ENCODE measurements at places on chromosomes 11 and 22.

- DNase-seq = no peak
Observed at GRCh38 chr11:23897453-23898286, 599.2 kb upstream of the LUZP2 start.

DNA sequence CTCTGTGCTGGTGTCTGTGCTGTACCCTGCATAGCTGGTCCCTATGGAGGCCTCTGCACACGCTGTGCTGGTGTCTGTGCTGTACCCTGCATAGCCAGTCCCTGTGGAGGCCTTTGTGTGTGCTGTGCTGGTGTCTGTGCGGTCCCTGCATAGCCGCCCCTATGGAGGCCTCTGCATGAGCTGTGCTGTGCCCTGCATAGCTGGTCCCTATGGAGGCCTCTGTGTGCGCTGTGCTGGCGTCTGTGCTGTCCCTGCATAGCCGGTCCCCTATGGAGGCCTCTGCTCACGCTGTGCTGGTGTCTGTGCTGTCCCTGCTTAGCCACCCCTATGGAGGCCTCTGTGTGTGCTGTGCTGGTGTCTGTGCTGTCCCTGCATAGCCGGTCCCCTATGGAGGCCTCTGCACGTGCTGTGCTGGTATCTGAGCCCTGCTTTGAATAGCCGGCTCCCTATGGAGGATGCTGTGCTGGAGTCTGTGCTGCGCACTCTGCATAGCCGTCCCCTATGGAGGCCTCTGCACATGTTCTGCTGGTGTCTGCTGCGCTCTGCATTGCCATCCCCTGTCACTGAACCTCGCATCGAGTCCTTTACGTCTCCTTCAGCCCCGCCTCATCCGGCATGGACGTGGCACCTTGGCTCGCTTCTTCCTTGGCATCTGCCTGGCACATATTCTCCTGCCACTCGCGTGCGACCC is 6.2 kb downstream of the NADSYN1 start:
- no peak for DNase-seq

- DNase-seq = no peak
Observed at GRCh38 chr22:17368554-17369438, 464 bp upstream of the CECR2 start.

GRCh38 chr11:20688761-20689160 is 19.4 kb downstream of the NELL1 start:
- no peak for DNase-seq

DNA sequence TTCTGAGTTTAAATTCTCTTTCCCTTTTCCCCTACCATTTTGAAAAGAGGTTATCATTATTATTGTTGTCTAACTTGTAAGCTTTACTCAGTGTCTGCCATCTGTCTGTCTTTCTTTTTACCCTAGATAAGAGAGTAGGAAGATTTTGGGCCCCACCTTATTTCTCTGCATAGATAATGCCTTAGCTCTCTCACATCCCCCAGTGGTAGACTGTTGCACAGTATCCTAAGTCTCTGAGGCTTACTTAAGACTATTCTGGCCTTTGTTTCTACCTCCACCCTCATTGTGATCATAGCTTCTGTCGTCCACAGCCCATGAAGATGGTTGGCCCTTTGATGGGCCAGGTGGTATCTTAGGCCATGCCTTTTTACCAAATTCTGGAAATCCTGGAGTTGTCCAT is 3.6 kb upstream of the OR51L1 start:
- DNase-seq = no peak

GRCh38 chr11:11456866-11457265 is 103.8 kb upstream of the CSNK2A3 start:
- no peak for DNase-seq

- no peak for DNase-seq
Observed at GRCh38 chr11:1854949-1855885, 2.3 kb downstream of the LSP1 start.

DNA sequence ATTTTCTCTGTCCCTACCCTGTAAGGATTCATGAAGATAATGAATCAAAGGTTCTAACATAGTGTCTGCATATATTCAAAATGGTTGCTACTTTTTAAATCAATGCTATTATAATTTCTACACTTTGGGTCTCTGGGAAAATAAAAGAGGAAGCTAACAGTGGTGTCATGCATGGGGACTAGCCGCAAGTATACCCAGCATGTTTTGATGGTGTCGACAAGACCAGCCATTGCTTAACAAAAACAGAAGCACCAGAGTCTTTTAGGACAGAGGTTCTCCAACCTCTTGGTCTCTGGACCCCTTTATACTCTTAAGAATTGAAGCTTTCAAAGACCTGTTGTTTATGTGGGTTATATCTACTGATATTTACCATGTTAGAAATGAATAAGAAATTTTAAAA is 37.8 kb downstream of the RNF141 start:
- peak; percentile 23 for DNase-seq

GRCh38 chr11:78935398-78936068 is 360.9 kb upstream of the NARS2 start:
- DNase-seq = no peak

- no peak for DNase-seq
Observed at GRCh38 chr11:130439160-130439519, 9.3 kb upstream of the ADAMTS15 start.

- DNase-seq = no peak
Observed at GRCh38 chr11:126890561-126890960, 110.0 kb downstream of the KIRREL3 start.

DNA sequence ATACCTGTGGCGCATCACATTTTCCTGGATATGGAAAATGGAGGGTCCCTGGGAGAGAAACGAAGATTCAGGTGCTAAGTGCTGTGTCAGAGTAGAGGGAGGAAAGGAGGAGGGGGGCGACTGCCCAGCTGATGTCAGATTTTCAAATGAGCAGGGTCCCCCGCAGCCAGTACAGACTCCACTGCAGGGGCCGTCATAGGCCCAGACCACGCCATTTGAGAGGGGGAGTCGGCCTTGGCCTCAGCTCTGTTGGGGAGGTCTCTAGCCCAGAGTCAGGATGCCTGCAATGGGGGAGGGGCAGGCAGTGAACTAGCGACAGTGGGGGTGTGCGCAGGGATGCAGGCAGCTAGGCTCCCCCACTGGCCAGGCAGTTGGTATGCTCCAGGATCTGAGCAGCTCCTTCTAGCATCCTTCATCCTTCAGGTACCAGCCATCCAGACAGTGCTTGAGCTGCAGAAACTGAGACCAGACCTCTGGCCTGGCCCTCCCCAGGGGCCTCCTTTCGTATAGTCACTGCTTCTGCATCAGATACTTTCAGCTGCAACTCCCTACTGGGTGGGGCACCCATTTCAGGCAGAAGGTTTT is at the start of the genes BSCL2 and GNG3:
TSS of gene BSCL2 (minus strand) at position 148 of the 585 bp plus-strand sequence. CDS start 229 bp downstream, outside the sequence.
TSS of gene GNG3 (plus strand) at position 400 of the 585 bp plus-strand sequence. CDS start 620 bp downstream, outside the sequence.
- no peak for DNase-seq

- no peak for DNase-seq
Observed at GRCh38 chr22:19884954-19885751, 30.5 kb upstream of the GNB1L start.

DNA sequence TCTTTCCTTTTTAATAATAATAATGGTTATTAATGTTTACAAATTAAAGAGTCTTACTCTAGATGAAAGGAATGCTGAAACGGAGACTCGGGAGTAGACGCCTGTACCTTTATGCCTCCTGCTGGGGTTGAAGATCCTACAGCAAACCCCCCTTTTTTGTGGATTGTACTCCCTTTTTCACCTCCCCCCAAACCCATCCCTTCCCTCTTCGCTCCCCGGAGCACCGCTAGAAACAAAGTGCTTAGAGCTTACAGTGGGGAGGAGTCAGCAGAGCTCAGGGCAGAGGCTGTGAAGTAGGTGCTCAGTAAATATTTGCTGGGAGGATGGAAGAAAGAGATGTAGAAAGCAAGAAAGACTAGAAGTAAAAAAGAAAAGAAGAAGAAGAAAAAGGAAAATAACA is 169.7 kb downstream of the NXPE2 start:
- DNase-seq = no peak

DNA sequence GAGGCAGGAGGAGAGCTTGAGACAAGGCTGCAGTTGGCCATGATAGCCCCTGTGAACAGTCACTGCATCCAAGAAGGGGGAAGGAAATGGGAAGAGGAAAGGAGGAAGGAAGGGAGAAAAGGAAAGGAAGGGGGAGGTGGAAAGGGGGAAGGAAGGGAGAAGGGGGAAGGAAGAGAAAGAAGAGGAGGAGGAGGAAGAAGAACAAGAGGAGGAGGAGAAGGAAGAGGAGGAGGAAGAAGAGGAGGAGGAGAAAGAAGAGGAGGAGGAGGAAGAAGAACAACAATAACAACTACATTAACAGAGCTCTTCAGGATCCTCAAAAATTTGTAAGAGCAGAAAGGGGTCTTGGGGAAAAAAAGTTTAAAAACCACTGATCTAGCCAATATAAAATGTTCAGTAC is 5.2 kb downstream of the RAB6A start:
- DNase-seq = no peak

DNA sequence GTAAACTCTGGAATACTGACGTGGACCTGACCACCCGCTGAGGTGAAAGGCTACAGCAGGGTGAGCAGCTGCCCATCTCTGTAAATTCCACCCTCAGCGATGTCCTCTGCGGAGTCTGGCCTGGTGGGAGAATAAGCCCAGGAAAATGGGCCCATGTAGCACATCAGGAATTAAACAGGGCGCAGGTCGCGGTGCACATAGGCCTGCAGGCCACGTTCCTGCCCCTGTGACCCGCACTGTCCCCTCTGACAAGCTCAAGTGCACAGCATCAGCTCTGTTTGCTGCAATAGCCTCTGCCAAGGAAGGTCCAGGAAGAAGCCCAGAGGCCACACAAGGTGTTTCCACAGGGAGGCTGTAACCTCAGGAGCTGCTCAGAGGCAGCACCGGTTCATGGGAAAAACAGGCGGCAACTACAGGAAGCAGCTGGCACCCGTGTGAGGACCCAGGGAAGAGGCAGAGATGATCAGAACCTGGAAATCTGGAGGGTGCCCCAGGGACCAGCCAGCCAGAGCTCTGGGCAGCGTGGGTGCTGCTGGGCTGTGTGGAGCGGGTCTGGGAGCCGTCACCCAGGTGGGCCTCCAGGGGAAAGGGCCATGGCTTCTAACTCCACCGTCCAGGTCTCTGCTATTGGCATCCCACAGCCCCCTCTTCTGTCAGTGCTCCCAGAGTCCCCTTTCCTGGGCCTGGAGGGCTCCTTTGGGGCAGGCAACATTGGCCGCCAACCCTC is 808 bp upstream of the IFITM2 start:
- no peak for DNase-seq

GRCh38 chr11:110832080-110832479 is 119.8 kb upstream of the ARHGAP20 start:
- DNase-seq = no peak

DNA sequence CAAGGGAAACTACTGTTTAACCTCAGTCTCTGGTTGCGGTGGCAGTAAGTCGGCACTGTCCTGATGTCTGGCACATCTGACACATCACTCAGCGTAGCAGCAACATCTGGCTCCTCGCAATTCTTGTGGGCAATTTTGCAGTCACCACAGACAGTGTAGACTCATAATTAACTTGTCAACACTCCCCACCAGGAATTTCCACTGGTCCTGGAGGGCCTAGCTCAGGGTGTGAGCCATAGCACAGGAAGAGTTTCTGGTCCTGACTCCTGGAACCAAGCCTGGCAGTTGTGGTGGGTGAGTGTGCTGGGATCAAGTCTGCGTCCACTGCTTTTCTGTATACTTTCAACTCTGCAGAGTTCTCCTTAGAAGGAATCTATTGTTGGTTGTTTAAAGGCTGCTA is 209.7 kb downstream of the SNX19 start:
- DNase-seq = no peak

GRCh38 chr11:61023966-61024295 is 52.5 kb downstream of the CD6 start:
- DNase-seq = no peak

- DNase-seq = no peak
Observed at GRCh38 chr11:116646191-116646590, 126.6 kb downstream of the BUD13 start.

DNA sequence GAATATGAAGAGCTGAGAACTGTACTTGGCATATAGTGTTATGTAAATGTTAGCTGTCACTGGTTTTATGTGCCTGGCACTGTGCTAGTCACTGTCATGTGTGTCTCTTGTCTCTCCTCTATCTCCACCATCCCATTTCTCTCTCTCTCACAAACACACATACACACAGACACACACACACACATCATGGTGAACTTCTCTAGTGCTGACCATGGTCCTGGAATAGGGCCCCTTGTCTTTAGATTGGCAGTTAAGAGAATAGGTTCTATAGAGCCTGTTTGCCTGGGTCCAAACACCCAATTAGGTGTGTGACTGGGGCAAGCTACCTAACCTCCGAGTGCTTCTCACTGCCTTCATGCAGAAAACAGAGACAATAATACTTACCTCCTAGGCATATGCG is 109.7 kb upstream of the NARS2 start:
- DNase-seq = no peak

- no peak for DNase-seq
Observed at GRCh38 chr22:31603081-31603525, 58.9 kb downstream of the PISD start.

DNA sequence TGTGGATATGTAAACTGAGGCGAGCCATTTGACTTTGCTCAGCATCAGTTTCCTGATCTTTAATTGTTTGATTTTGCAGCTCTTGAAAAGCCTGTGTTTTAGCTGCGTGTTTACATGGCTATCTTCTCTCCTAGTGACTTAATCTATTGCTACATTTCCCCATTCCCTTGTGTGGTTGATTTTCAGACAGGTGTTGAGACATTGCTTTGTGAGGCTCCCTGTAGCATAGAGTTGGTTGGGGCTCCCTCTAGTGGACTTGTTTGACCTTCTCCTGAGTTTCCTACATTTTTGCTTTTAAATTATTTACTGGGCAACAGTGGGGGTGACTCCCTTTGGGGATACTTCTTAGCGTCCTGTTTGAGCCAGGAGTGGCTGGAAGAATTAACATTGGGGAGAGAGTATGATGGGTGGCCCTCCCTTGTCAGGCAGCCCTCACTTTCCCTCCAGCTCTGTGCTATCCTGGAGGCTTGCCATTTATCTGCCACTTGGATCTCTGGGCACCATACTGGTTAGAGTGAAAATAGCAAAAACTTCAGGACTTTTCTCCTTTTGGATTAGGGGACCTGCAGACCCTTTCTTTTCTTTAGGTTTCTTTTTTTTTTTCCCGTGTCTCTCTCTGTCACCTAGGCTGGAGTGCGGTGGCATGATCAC is 9.2 kb upstream of the CBL start:
- peak; percentile 68 for DNase-seq

DNA sequence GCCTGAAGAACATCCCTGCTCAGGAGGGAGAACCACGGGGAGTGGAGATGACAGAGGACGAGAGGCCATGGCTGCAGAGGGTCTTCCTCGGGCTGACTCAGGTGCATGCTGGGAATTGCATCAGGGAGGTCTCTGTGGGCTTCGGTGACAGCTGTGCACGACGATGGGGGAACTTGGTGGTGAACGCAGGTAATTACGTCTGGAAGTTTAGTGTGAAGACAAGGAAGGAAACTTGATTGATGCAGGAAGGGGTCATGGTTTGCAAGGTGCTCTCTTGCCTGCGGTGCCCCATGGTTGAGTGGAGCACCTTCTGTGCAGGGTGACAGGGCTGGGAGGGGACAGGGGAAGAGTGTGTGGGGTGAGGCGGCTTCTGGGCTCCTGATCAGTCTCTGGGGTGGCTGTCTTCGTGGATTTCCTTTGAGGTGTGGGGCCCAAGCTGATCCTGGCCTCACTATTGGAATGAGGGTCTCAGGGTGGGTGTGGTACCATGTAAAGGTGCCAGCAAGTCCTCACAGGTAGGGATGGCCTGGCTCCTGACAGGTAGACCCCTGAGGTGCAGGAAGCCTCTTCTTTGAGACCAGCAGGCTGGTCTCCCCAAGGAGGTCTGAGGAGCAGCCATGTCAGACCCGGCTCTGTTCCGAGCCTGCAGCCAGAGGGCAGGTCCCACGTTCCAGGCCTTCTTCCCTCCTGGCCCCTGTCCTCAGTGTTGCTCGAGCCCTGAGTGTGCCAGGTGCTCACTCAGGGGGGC is 1020.1 kb downstream of the TBC1D22A start:
- DNase-seq = no peak

- no peak for DNase-seq
Observed at GRCh38 chr22:46828323-46828900, 66.0 kb downstream of the TBC1D22A start.

- DNase-seq = no peak
Observed at GRCh38 chr11:132977241-132977640, 555.1 kb downstream of the OPCML start.

Data from CD4-positive, alpha-beta T cell treated with Interferon gamma for 1 hour (primary cell).